ENCODE measurements at places on chromosomes 2 and 18.

DNA sequence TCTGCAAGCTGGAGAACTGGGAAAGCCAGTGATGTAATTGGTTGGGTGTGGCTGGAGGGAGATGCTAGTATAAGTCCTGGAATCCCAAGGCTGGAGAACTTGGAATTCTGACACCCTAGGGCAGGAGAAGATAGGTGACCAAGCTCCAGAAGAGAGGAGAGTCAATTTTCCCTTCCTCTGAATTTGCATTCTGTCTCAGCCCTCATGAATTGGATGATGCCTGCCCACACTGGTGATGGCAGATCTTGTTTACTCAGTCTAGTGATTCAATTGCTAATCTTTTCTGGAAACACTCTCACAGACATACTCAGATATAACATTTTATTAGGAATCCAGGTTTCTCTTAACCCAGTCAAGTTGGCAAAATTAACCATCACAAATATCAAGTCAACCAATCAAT lies 287.2 kb downstream of the RDH14 start:
- DNase-seq = no peak

DNA sequence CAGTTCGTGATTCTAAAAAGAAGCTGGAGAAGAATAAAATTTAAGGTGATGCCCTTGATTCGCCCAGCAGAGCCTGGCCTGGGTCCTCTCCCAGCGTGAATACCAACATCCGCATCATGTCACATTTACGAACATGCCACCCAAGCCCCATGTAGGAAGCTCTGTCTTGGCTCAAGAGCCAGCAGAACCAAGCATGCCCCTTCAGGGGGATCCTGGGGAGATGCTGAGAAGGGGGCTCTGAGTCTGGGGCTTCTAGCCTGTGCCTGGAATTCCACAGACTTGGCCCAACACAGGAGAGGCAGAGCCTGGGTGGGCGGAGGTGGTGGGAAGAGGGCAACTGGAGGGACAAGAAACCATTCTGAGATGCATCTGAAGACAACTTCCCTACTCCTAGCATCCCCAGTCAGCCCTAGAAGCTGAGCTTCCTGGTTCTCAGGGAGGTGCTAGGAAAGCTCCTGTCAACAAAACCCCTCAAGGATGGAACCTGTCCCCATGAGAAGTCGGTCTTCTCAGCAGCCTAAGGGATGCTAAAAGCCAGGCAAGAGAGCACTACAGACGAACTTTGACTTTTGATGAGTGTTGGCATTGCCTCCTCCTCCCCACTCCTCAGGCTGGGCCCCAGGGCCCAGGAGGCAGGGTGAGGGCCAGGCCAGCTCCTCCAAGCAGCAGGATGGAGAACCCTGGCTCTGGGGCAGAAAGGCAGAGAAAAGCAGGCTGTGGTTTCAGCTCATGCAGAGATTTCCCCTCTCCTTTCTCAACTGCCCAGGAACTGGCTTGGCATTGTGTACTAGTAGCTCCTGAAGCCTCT lies 57.9 kb downstream of the POLR1A start:
- no peak for DNase-seq

DNA sequence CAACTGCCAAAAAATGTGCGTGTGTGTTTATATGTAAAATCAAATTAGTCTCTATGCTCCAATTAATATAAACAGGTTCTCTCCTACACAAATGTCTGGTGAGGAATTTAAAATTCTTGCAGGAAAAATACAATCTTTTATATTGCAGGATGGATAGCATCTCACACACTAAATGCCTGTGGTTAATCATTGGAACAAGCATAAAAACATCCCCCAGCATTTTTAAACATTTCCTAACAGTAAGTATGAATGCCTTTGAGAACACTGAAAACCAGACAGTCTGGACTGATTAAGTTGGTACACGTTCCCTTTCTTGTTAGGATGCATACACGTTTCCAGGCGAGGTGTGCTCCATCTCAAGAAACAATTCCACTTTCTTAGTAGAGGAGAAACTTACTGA lies 29.9 kb upstream of the PDE1A start:
- DNase-seq = no peak

- no peak for DNase-seq
These were observed 13.5 kb downstream of the YWHAQ start for GRCh38 chr2:9617296-9617695.

DNA sequence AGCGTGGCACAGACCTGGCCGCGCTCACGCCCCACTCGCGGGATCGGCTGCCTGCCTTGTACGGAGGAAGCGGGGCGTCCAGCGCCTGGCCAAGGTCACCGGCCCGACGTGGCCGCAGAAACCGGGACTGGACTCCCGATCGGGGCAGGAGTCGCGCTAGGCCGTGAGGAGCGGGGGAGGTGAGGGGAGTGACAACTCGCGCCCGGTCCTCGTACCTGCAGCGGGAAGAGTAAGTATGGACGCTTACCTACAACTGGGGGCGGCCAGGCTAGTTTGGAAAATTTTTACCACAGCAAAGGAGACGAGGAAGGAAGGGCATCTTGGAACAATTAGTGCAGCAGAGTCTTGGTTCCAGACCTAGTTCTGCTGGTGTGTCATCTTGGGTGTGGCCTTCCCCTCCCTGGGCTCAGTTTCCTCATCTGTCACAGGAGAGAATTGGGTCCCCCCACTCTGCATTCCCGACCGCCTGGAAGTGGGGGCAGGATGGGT lies 693 bp downstream of the UBE2F start:
- DNase-seq = no peak

Data from Ammon's horn (tissue), 1 donor.